ENCODE measurements at places on chromosomes 2 and 18. TPM values are rescaled to one million over a fixed set of nuclear protein-coding genes. Genes with fewer than 3 reads are reported as not detected.

TTC31 gene
- 10.5 TPM for total RNA-seq

CPO gene
- 0.89 TPM for total RNA-seq

TRAF3IP1 gene
- total RNA-seq, result 9.4 TPM

TCF7L1 gene
- total RNA-seq, result 8.0 TPM

HRH4 gene
- 0.30 TPM for total RNA-seq

ZNF385B gene
- 0.89 TPM for total RNA-seq

TUBA3D gene
- not detected for total RNA-seq

C1D gene
- total RNA-seq, result 22.9 TPM
